ENCODE measurements at places on chromosomes 16 and 17.

DNA sequence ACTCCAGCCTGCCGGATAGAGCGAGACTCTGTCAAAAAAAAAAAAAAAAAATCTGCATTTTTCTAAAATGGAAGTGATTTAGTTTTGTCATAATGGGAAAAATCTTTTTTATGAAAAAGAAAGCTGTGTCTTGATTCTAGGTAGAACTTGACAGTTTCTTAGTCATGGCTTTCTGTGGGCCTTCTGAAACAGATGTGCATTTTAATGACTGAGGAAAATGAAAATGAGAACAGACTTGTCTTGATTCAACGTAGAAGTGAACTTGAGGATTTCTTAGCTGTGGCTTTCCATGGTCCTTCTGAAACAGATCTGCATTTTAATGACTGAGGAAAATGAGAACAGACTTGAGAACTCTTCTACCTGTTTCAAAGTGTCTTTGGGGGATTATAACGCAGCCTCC lies 171.7 kb downstream of the VPS53 start:
- DNase-seq, result no peak

DNA sequence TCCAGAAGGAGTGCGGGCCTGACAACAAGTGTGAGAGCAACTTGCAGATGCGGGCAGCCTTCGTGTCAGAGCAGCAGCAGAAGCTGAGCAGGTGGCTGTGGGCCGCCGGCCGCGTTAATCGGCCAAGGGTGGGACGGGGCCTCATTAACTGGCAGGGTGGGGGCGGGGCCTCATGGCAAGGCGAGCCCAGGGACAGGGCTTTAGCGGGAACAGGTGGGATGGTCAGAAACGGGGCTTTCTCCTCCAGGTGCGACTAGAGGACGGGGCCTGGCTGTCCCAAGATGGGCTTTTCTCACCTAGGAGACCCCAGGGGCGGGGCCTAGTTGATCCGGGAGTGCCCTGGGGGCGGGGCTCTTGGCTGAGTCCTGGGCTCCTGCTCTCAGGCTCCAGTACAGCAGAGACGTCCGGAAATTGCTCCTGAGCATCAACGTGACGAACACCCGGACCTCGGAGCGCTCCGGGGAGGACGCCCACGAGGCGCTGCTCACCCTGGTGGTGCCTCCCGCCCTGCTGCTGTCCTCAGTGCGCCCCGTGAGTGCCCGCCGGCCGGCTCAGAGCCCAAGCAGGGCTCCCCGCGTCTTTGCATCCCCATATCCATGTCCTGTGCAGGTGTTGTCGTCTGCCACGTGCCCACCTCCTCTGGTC lies 18.4 kb upstream of the PDK2 start:
- DNase-seq, result no peak

DNA sequence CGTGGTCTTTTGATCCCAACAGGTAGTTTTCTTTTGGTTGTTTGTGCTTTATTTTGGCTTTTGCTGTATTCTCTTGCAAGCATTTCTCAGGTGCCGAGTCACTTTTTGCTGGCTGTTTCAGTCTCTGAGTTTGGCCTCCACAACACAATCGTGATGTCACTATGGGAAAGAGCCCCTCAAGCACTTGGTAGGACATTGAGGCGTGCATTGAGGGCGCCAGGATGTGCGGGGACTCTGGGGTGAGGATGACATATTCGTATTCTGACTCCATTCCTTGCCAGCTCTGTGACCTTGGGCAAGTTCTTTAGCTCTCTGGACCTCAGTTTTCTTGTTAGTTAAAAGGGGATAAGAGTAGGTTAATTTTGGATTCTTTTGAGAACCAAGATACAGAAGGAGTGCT lies 13.0 kb downstream of the KSR1 start:
- peak; percentile 59 for DNase-seq

DNA sequence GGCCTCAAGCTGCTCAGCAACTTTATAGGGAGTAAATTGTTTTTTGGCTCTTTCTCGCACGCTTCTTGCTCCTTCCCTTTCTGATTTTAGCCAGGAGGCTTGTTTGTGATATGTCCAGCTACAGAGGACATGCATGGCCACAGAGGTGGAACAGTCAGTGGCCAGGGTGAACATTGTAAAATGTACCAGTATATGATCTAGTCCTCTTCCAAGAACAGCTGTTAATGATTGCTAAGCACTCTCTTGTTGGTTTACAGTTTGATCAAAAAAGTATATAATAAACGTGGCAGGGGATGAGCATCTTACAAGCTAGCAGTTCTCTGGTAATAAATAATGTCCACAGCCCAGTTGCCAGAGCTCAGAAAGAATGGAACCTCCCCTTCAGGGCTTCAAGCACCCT lies 461.7 kb upstream of the DYNLRB2 start:
- no peak for DNase-seq

- no peak for DNase-seq
Measured at GRCh38 chr17:50206604-50207293, 5.3 kb upstream of the COL1A1 start.

DNA sequence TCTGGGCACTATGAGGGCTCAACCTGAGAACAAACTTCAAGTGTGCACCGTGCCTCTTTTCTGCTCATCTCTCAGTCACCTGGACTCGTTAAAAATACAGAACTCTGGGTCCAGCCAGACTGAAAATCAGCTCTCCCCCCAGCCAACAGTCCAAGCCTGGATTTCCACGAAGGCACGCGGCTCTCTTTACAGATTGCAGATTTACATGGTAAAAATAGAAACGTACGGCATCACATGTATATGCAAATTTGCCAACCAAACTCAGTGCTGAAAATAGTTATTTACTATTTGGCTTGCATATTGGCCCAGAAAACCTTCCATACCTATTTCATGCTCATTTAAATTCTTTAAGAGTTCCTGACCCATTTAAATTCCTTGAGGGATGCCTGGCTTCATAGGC lies 315.8 kb downstream of the MAF start:
- DNase-seq, result no peak

DNA sequence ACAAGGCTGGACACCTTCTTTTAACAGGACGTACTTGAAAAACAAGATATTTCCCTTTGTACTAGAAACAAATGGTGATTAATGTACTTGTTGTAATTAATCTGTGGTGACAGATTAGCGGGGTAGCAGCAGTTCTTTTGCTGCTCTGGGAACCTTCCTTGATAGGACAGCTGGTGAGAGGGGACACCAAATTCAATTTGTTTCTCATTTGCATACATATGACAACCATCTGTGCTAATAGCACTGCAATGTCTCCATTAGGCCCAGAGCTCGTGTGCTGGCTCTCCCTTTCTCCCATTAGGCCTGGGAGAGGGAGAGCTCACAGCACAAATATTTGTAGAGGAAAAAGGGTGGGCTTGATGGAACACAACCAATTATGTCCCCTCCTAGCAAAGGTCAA lies 221.0 kb upstream of the HS3ST3A1 start:
- DNase-seq, result no peak

GRCh38 chr17:37844158-37844976 lies 79.8 kb upstream of the TBC1D3K start:
- DNase-seq, result peak; percentile 72

- DNase-seq, result no peak
Measured at GRCh38 chr16:56547120-56547948, 17.5 kb upstream of the MT4 start.

DNA sequence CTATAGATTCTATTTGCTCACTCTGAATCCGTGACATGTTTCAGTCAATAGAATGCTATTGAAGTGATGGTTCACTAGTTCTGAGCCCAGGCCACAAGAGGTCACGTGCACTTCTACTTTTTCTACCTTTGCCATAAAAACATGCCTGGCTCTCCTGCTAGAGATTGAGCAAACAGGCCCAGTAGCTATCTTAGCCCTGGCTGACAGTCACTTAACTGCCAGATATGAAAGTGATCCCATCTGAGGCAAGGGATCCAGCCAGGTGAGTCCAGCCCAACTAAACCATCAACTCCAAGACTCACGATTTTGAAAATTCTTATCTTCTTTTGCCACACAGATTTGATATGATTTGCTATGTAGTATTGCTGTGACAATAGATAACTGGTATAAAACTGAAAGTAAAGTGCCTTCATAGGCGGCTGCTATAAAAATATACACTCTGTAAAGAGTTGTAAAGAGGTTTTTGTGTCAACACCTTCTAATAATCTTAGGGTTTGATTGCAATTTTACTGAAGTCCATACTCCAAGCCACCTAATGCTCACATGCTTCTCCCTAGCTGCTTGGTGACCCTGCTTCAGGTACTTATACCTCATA lies 937.7 kb upstream of the SOX9 start:
- DNase-seq, result no peak

- peak; percentile 24 for DNase-seq
Measured at GRCh38 chr17:83078378-83079351, 744 bp upstream of the METRNL start.

- no peak for DNase-seq
Measured at GRCh38 chr17:72761431-72761830, 331.1 kb downstream of the SLC39A11 start.

DNA sequence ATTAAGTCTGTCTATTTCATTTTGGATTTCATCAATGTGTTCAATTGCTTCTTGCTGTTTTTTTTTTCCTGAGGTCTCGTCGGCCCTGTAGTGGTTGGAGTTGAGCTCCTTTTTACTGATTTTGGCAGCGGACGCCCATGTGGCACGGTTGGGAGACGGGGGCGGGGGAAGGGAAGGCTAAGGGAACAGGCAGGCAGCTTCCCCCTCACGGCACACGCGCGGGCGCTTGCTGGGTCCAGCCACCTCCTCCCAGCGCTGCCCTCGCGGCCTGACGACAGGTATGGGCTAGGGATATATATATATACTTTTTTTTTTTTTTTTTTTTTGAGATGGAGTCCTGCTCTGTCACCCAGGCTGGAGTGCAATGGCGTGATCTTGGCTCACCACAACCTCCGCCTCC lies 11.4 kb downstream of the HSF5 start:
- no peak for DNase-seq

- DNase-seq, result no peak
Measured at GRCh38 chr16:20347666-20348364, 4.7 kb downstream of the UMOD start.

All from activated naive CD4-positive, alpha-beta T cell treated with anti-CD3 and anti-CD28 coated beads for 36 hours (primary cell).